ENCODE measurements at places on chromosomes 11 and 22. TPM values are rescaled to one million over a fixed set of nuclear protein-coding genes. Genes with fewer than 3 reads are reported as not detected.

Gene BIRC3
- 164 TPM for total RNA-seq

Gene KCNK4
- total RNA-seq = not detected

Gene CNGA4
- total RNA-seq = 0.23 TPM

DNA sequence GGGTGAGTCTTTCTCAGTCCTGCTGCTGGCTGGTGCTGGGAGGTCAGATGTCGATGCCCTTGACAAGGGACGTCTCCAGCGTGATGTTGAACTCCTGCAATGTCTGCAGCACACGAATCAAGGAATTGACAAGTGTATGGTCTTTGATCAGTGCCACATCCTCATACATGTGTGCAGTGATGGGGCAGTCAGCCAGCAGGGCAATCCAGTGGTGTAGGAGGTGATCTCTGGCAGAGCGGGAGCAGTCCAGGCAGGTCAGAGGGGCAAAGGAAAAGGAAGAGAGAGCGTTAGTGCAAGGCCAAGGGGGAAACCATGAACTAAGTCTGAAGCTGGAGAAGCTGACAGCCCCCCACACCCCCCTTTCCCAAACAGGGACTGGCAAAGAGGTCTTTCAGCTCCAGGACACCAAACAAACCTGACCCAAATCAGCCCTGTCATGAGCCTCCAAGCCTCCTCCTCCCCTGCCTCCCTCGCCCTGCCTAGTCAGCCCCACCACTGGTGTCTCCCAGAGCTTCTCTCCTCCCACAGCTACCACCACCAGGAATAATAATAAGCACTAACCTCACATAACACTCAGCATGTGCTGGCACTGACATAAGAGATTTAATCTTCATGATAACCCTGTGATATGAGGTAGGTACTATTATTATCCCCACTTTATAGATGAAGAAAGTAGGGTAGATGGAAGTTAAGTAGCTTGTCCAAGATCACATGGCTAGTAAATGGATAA lies 48.4 kb upstream of the SCUBE2 start:
- no peaks in the 10 kb centered on the region for H3K27me3 ChIP-seq
- H3K4me3 ChIP-seq = no peak overlapping the region
- peaks cover 65% of the 10 kb centered on the region for H3K36me3 ChIP-seq
- no peak for DNase-seq
- peaks cover 36% of the 10 kb centered on the region for H3K4me1 ChIP-seq
- H3K27ac ChIP-seq = peak overlapping the region; percentile 33

DNA sequence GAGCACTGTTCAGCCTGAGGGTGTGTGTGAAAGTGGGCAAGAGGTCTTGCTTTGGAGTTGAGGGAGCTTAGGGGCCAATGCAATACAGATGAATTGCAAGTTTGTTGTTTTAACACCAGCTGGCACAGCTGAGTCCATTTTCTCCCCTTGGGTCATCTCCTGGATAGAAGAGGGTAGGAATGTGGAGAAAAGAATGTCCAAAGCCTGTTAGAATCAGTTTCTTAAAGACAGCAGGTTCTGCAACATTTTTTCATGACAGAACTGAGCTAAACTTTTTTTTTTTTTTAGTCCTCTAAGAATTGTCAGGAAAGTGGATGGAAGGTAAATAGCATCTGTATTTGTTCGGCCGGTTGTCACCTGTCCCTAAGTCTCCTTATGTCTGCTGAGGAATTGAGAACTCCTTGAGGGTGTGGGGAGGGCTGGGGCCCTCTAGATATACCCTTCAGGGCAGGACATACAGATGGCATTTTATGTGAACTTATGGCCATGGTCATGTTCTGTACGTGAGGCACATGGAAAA lies 211.1 kb upstream of the CADM1 start:
- DNase-seq = no peak
- H3K27me3 ChIP-seq = no peaks in the 10 kb centered on the region
- no peaks in the 10 kb centered on the region for H3K36me3 ChIP-seq
- no peak overlapping the region for H3K27ac ChIP-seq
- H3K4me3 ChIP-seq = no peak overlapping the region
- no peaks in the 10 kb centered on the region for H3K4me1 ChIP-seq
